ENCODE measurements at places on chromosomes 5 and 9.

- no peak for DNase-seq
These were observed 17.4 kb upstream of the PTCH1 start for GRCh38 chr9:95533996-95534680.

GRCh38 chr5:27328480-27328879, 290.1 kb upstream of the CDH9 start:
- no peak for DNase-seq

GRCh38 chr9:84821431-84821830, 151.9 kb downstream of the NTRK2 start:
- no peak for DNase-seq

- DNase-seq, result no peak
These were observed 257.5 kb downstream of the HSPA4 start for GRCh38 chr5:133309166-133309795.

DNA sequence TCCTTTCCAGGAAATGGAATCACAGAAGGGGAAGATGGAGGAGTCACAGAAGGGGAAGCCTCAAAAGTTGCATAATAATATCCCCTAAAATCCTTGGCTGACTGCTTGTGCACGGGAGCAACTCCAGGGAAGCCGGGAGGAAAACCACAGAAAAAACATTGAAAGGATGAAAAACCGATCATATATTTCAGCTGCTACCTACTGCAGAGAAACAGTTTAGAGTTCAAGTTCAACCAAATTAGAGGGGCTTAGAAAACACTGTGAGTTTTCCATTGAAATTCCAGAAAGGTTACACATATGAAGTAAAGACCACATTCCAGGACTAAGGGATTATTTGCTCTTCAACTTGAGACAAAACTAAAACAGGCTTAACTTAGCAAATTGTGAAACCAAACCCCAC, 37.6 kb upstream of the MTAP start:
- no peak for DNase-seq

DNA sequence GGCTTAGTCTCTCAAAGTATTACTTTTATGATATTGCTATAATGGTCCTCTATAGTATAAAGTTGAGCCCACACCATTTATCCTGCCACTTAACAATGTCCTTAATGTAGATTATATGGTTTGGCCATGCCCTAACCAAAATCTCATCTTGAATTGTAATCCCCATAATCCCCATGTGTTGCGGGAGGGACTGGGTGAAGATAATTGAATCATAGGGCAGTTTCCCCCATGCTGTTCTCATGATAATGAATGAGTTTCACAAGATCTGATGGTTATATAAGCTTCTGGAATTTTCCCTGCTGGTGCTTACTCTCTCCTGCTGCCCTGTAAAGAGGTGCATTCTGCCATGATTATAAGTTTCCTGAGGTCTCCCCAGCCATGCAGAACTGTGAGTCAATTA, 498.8 kb downstream of the RAB3C start:
- no peak for DNase-seq

Data from CD4-positive, alpha-beta T cell (primary cell).